ENCODE measurements at places on chromosomes 4 and X.
A peak's percentile ranks its signal among the peaks of the same experiment; 100 is the strongest.

DNA sequence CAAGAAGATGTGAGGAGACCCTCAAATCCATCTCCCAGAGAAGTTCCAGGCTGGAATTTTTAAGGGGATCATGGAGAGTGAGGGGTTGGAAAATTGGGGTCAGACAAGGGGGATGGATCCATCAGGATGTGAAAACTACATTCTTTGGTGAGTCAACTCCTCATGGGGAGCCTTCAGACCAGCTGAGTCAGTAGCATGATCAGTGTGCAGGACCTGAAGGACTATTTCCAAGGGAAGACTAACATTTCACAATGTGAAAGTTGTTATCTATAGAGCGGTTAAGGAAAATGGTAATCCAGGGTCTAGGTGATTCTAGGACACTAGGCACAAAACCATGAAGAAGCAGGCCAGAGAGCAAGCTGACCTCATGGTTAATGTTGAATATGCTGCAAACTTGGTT is 38.6 kb upstream of the CEP135 start:
- DNase-seq: peak; percentile 14

- DNase-seq: peak; percentile 6
These were observed 67.3 kb upstream of the HHIP start for GRCh38 chr4:144578681-144579080.

DNA sequence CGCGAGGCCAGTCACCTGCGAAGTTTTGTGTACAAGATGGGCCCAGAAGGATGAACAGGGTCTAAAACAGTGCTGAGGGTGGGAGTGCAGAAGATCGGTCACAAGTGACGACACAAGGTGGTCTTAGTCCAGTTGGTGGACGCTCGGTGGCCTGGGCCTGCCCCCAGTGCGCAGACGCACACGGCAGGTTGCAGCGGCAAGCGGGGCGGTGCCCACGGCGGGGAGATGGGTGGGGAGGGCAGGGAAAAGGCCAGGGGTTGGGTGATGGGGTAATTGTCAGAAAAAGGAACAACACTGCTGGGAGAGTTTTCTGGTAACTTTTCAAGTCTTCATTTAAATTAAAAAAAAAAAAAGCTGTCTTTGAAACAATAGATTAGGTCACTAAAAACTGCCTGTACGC is 1.0 kb upstream of the PRDX4 start:
- DNase-seq: no peak

GRCh38 chrX:15674514-15674840 is 9.9 kb upstream of the CLTRN start:
- no peak for DNase-seq

DNA sequence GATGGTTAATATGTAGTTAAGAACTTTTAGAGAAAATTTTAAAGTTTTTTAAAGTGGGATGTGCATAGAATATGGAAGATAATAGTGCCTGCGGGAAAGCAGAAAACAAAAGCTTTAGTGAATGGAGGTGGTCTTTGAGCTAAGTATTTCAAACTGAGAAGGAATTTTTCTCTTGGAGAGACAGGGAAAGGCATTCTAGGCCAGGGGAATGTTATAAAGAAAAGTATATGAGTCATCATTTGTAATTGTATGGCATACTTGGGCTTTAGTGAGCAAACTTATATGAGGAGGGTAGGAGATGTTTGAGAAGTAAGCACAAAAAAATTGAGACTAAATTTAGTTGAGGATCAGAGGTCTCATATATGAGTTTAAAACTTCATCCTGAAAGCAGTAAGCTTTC is 467.0 kb downstream of the PPARGC1A start:
- no peak for DNase-seq

DNA sequence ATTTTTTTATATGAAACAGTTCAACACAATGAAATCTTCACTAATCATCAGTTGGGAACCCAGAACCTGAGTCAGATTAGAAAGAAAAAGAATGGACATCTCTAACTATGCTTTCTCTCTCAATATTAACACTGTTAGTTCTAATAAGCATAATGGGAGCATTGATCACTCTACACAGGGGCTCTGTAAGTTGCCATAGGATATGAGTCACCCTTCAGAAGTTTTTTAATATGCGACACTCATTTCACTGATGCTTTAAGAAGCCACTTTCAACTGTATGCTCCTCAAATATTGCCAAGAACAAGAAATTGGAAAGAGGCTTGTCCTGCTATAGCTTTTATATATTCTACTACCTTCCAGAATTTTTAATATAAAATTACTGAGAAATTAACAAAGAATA is 187.0 kb downstream of the AASDH start:
- DNase-seq: no peak

DNA sequence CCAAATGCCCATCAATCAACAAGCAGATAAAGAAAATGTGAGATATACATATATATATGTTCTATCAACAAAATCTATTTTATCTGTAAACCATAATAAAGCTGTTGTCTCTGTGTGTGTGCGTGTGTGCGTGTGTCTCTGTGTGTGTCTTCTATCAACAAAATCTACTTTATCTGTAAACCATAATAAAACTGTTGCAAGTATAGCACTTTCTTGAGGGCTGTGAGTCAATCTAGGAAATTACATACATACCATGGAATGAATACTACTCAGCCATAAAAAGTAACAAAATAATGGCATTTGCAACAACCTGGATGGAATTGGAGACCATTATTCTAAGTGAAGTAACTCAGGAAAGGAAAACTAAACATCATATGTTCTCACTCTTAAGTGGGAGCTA is 12.5 kb upstream of the PLK4 start:
- DNase-seq: no peak

DNA sequence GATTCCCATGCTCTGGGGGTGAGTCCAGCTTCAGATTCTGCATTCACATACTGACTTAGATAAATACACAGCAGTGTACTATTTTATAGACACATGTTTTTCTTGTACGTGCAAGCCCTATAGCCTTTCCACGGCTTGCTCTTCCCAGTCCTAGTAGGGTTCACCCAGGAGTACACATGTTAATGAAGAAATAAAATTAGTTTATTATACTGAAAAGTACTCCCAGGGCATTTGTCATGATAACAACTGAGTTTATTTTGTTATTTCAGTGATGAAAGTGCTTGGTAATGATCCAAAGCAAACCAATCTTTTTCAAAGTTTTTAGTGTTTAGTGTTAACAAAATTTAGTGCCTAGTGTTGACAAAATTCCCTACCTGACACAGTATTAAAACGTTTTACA is 21.3 kb downstream of the MAPK10 start:
- no peak for DNase-seq

- DNase-seq: no peak
These were observed 77.8 kb downstream of the KLHL13 start for GRCh38 chrX:118038614-118039365.

DNA sequence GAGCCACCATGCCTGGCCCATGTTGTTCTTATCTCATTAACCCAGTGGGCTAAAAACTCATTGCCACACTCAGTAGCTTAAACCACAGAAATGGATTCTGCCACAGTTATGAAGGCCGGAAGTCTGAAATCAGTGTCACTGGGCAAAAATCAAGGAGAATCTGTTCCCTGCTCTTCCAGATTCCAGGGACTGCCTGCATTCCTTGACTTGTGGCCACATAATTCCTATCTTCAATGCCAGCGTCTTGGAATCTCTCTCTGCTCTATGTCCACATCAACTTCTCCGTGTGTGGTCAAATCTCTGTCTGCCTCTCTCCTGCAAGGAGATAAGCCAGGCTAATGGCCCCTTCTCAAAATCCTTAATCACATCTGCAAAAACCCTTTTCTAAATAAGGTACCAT is 4.1 kb upstream of the WFS1 start:
- no peak for DNase-seq

DNA sequence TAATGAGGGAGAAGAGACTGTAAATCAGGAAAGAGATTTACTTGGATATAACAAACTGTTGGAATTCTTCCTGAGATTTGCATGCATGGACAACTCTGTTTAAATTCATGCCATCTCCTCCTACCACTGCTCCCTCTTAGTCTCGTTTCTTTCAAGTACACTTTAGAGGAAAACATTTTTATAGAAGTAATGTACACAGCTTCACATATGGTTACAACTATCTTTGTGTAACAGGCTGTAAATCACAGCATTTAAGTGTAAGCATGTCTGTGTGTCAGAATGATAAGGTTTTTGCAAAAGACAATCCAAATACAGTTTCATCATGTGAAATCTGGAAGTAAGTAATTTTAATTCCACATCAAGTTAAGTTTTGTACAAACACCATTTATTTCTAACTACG is 21.5 kb upstream of the ENPEP start:
- no peak for DNase-seq

Measured in GM03348 (cell line).